Right ventricle myocardium superior (tissue), 1 donor: ENCODE measurements at places on chromosomes 1 and 21. TPM values are rescaled to one million over a fixed set of nuclear protein-coding genes. Genes with fewer than 3 reads are reported as not detected.

BLACAT1 gene
- total RNA-seq = not detected

KMO gene
- total RNA-seq = 0.56 TPM

HES2 gene
- not detected for total RNA-seq

SEC16B gene
- total RNA-seq = 1.3 TPM

NKAIN1 gene
- not detected for total RNA-seq

RGS16 gene
- total RNA-seq = 1.0 TPM

SAMD13 gene
- total RNA-seq = 0.73 TPM

PLPP3 gene
- total RNA-seq = 117 TPM

NTPCR gene
- 56.9 TPM for total RNA-seq

RHD gene
- total RNA-seq = not detected

IFI44L gene
- 3.3 TPM for total RNA-seq

OR6K3 gene
- not detected for total RNA-seq

C1orf74 gene
- total RNA-seq = 1.9 TPM

AADACL4 gene
- not detected for total RNA-seq

ATP1A4 gene
- total RNA-seq = 0.40 TPM

AP4B1 gene
- total RNA-seq = 11.4 TPM

GSTM5 gene
- 2.6 TPM for total RNA-seq

SGIP1 gene
- 3.6 TPM for total RNA-seq

POU3F1 gene
- 0.16 TPM for total RNA-seq

RNPC3 gene
- total RNA-seq = 18.7 TPM

S100A7A gene
- total RNA-seq = not detected
